ENCODE measurements at places on chromosomes 4 and X.

GRCh38 chr4:19224820-19225219 is 1026.9 kb upstream of the SLIT2 start:
- no peak for DNase-seq

- DNase-seq, result no peak
Observed at GRCh38 chr4:26719954-26720552, 136.2 kb downstream of the TBC1D19 start.

GRCh38 chrX:39996536-39996935 is 101.2 kb downstream of the BCOR start:
- DNase-seq, result no peak

- no peak for DNase-seq
Observed at GRCh38 chr4:99574530-99575324, at the start of gene MTTP. TSS of gene MTTP (plus strand) at chr4:99574824. CDS start at chr4:99574910, 86 bp downstream.

DNA sequence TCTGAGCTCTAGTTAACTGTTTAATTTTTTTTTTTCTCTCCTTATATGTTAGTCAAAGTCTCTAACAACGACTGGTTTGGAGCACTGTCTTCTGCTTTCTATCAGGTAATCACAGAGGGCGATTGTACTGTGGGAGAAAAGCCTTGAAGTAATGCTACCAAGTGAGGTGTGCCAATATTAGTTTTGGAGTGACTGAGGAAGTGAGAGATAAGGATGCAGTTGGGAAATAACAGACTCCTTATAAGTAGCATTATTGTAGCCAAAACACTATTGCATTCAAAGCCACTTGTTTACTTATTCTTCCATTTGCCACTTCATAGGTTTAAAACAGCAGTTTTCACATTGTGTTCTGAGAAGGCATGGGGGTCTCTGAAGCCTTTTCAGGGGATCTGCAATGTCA is 79.1 kb upstream of the SLC6A14 start:
- DNase-seq, result no peak

DNA sequence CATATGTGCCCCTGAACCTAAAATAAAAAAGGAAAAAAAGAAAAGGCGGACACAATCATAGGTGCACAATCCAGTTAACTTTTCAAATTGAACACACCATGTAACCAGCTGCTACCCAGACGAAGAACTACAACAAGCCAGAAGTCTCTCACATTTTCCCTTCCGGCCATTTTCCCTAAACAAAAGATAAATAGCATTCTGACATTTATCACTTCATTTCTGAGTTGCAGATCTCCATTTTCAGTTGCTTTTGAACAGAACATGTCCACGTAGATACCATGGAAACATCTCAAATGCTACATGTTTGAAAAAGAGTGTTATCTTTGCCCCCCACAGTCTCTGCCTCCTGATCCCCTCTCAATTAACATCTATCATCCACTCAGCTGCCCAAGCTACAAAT is 29.2 kb upstream of the CABS1 start:
- no peak for DNase-seq

GRCh38 chr4:2246384-2247127 is 4.6 kb upstream of the HAUS3 start:
- no peak for DNase-seq
